ENCODE measurements at places on chromosomes 16 and 17.
A peak's percentile ranks its signal among the peaks of the same experiment; 100 is the strongest.

DNA sequence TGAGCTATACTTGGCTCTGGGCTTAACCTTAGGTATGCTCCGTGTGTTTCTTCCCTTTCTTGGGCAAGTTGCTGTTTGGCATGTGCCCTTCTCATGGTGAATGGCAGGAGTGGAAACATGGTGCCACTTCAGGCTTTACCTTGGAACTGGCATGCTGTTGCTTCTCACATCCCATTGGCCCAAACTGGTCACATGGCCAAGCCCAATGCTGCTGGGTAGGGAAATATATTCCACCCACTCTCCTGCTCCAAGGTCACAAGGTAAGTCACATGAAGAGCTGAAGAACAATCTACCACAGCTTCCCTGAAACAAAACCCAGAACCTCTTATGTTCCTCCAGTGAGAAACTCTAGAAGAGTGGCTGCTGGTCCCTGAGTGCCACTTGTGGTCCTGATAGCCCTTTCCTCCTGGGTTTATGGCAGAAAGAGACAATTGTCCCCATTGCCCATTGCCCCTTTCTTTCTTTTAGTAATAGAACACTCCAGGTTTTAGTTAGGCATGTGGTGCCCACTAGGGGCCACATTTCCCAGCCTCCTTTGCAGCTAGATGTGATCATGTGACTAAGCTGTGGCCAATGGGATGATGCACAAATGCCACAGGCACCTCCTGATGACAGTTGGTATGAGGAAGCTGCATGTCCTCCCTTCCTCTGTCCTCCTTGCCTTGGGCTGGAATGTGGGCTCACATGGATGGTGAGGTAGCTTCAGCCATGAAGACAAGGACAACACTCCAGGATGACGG is 50.3 kb downstream of the MEOX1 start:
- DNase-seq: no peak

GRCh38 chr17:72205822-72206221 is 85.0 kb downstream of the SOX9 start:
- no peak for DNase-seq

GRCh38 chr16:4077174-4077649 is 39.0 kb downstream of the ADCY9 start:
- no peak for DNase-seq

GRCh38 chr16:89581045-89581695 is 5.6 kb downstream of the CPNE7 start:
- no peak for DNase-seq

- DNase-seq: peak; percentile 65
Measured at GRCh38 chr17:41695954-41696757, 7.5 kb downstream of the EIF1 start.

Data from stimulated activated CD8-positive, alpha-beta memory T cell treated with anti-CD3 and anti-CD28 coated beads, Interleukin-4, amount 100 ng/mL, for 4 hours (primary cell).